ENCODE measurements at places on chromosomes 1 and 21.

DNA sequence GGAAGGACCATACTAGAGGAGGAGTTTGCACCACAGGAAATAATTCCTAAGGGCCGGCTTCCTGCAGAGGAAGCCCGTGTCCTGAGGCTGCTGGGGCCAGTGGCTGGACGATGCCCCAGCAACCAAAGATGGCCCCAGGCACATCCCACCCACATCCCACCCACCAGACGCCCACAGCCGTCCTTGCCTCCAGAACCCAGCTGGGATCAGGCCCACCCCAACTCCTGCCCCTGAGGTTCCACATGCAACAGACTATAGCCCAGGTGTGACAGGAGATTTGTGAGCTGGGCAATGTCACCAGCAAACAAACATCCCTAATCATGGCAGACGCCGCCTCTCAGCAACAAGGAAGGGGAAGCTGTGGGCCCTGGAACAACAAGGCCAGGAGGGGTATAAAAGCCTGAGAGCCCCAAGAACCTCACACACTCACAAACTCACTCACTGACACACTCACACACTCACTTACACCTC is at the start of gene KRTAP10-9:
KRTAP10-9 (plus strand) TSS at position 421 of the 471 bp plus-strand sequence. CDS start 79 bp downstream, outside the sequence.
- no peak for DNase-seq

DNA sequence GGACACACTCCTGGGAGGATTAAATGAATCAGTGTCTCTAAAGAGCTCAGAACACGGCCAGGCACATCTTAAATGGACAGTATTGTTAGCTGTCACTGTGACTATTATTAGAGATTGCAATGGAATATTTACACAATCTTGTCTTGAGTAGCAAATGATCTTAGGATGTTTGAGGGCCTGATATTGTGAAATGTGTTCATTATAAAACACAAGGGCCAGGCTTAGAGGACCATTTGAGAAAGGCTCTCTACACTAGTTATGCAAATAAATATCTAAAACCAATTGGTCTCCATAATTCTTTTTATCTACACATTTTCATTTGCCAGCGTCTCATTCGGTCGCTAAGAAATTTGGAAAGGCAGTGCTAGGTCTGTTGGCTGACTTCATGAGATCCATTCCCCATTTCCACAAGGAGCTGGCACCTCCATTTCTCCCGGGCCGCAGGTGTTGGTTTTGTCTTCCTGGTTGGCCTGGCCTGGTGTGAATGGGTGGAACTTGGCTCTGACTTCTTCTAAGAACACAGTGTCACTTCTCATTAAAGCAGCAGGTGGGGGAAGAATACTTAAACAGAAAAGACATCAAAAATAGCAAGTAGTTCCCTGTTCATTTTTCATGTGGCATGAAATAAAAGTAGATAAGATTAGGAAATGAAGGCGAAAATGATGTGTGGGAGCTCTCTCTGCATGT is 56.0 kb upstream of the PLXNA2 start:
- DNase-seq = no peak

DNA sequence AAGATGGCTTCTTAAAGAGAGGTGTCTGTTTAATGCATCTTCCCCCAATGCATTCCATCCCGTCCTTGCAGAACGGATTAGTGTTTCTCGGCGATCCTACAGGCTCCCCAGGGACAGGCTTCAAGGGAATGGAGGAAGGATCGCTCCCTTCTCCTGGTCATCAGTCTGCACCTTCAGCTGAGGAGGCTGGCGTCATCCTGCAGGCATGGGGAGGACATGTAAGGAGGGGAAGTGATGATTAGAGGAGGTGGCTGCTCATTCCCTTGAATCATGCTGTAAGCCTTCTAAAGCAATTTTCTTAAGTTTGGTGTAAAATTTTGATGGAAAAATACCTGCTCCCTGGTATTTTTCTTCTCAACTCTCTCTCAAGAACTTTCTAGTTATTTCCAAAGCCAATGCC is 603.6 kb downstream of the NPHP4 start:
- DNase-seq = no peak

- DNase-seq = no peak
Observed at GRCh38 chr1:112493351-112493750, 15.4 kb upstream of the WNT2B start.

DNA sequence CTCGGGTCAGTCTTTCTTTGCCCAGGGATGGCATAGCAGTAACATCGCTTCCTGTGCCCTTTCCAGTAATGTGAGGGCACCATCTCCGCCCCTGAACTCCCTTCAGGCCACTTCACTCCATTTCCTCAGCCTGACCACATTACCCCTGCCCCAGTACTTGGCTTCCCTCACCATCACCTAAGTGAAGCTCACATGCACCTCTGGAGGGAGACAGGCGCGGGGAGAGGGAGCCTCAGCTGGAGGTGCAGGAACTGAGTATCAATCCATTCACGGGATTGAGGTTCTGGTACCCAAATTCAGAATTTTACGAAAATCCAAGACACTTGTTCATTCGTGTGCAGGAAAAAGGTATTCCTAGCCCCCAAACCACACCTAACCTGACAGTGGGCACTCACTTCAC is 540.4 kb downstream of the KIF26B start:
- DNase-seq = no peak

GRCh38 chr1:60563777-60564535 is 490.4 kb upstream of the C1orf87 start:
- DNase-seq = no peak

- DNase-seq = no peak
Observed at GRCh38 chr1:35115459-35116383, 36.5 kb downstream of the ZMYM1 start.

- DNase-seq = no peak
Observed at GRCh38 chr1:197198911-197199310, 52.4 kb upstream of the ASPM start.

DNA sequence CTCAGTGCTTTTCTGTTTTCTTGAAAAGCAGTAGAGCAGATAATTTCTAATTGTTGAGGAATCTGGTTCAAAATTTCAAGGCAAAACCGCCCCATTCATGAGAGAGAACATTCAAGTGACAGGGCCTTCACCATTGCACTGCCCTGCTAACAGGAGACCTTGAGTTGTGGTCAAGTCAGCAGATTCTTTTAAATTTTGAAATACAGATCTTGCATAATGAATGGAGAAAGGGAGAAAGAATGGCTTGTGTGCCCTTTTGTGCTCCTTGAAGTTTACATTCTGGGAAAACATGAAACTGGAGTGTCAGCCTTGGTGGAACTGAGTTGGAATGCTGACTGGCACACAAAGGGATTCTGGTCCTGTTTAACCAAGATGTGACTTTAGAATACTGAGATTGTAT is 164.5 kb upstream of the UBE2U start:
- DNase-seq = no peak

- no peak for DNase-seq
Observed at GRCh38 chr1:162416909-162417308, 5.0 kb upstream of the SH2D1B start.

GRCh38 chr1:25538191-25538767 is 5.1 kb upstream of the LDLRAP1 start:
- no peak for DNase-seq

DNA sequence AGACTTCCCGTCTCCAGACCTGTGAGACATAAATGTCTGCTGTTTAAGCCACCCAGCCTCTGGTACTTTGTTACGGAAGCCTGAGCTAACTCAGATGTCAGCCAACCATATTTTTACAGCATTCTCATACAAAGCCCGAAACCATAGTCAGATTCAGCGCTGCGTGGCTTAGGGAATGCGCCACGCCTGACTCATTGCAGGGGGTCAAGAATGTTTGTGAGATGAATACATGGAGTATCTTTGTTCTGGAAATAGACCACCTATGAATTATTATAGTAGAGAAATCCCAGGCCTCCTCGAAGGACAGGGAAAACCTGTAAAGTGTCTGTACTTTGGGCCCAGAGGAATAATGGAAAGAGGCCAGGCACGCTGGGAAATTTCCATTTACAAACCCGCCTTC is 434.8 kb downstream of the CAMTA1 start:
- DNase-seq = no peak

DNA sequence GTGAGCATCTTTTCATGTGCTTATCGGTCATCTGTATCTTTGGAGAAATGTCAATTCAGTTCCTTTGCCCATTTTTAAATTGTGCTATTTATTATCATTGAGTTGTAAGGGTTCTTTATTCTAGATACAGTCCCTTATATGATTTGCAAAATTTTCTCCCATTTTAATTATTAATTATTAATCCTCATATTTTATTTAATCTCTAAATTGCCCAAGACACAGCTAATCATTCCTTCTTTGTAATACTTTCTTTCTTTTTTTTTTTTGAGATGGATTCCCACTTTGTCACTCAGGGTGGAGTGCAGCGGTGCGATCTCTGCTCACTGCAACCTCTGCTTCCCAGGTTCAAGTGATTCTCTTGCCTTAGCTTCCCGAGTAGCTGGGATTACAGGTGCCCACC is 13.1 kb upstream of the TENT5B start:
- DNase-seq = no peak

DNA sequence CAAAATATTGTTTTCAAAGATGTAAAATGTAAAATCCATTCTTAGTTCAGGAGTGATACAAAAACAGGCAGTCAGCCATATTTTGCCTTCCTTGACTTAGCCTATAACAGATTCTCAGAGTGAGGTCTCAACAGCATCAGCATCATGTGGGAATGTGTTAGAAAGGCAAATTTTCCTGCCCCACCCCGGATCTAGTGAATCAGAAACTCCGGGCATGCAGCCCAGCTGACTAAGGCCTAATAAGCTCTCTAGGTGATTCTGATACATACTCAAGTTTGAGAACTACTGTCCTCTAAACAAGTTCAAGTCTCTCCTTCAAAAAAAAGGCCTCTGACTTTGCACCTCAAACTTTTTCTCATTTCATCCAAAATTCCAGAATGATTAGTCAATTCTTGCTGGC is 46.9 kb upstream of the PRRC2C start:
- no peak for DNase-seq

DNA sequence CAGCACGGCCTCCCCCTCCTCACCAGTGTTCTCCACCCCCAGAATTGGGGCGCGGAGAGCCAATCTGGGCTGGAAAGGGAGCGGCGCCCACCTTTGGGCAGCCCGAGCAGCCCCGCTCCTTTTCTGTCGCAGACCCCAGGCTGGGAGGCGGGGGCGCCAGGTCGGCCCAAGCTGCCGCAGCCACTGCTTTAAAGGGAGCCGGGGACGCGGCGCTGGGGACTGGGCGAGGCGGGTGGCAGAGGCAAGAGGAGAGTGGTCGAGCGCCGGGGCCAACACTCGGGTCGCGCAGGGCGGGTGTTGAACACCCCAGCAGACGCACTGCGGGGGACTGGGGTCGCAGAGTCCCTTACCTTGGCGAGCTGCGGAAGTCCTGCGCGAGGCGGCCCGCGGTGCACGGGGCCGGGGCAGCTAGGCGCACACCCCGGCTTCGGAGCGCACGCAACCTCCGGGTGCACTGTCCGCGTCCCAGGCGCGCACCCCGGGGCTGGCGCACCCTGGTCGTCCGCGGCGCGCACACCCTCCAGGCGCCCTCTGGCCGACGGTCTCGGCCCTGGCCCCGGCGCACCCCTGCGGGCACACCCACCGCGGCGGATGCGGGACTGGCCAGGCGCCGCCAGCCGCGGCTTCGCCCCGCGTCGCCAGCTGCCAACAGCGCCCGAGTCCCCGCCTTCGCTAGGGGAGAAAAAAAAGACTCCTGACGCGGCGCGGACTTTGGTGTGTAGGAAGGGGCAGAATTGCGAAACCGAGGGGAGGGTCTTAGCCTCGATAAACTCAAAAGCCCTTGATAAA is at the start of gene KANK4:
KANK4 (minus strand) TSS at position 679 of the 789 bp plus-strand sequence. CDS start 37,870 bp downstream, outside the sequence.
- DNase-seq = no peak

DNA sequence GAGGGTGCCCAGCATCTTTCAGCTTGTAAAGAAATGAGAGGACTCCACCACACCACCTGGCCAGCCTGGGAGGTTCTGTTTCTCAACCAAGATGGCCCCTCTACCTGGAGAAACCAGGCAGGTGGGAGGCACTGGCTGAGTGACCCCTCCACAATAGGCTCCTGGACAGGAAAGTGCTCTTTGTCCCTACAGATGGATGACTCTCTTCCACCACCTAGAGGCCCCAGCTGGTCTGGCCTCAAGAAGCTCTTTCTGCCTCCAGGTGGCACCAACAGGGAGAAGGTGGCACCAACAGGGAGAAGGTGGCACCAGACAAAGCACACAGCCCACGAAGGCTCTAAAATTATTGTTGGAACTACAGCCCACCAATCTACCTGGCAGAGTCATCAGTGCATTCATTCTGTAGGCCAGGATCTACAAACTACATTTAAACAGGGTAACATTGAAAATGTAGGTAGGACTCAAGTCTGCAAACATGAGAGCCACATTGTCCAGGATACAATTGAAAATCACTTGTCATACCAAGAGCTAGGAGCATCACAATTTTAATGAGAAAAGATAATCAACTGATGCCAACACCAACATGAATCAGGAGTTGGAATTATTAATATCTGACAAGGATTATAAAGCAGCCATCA is 14.4 kb downstream of the TMPRSS3 start:
- DNase-seq = no peak

DNA sequence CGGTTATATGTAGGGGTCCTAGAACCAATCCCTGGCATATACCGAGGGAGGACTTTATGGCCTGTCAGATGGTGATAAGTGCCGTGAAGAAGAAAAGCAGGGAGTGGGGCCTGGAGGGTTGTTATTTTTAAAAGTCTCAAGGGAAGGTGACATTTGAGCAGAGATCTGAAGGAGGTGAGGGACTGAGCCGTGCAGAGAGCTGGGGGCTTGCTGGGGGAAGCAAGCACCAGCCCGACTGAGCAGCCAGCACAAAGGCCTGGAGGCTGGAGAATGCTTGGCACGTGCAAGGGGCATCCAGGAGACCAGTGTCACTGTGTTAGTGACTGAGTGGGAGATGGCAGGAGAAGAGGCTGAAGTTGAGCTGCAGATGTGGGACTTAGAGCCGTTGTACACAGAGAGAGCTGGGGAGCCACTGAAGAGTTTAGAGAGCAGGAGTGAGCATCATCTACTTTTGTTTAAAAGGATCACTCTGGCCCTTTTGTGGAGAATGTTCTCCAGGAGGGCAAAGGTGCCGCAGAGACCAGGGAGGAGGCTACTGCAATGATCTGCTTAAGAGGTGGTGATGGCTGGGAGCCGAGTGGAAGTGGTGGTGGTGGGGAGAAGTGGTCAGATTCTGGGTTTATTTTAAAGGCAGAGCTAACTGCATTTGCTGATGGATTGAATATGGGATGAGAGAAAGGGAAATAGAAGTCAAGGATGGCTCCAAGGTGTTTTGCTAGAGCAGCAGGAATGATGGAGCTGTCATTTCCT is 31.2 kb downstream of the PTPRU start:
- no peak for DNase-seq

DNA sequence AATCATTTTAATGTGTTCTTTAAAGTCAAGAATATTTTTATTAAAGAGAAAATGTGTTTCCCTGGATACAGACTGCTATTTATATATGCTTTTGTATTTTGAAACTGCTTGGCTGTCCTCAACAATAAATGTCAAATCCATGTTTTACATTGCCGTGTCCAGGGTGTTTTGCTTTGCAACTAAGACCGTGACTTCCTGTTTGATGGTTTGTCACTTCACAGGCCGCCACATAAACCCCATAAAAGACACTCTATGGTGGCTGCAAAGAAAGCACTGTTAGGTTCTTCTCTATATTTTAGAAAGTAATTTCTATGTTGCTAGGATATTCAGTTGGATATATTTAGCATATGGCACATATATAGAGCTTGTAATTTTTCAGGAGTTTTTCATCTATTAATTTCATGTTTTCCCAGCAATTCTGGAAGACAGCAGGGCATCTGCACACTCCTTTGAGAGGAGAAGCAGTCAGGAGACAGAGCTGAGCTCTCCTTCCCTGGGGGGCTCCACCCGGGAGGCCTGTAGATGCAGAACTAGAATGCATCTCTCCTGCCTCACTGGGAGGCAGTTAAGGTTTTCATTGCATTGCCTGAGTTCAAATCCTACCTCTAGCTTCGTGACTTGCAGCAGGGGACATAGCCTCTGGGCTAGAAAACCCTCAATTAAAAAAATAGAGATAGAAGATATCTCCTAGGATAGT is 33.1 kb downstream of the PRDM2 start:
- no peak for DNase-seq

- no peak for DNase-seq
Observed at GRCh38 chr1:6116137-6116536, 64.0 kb downstream of the CHD5 start.
